ENCODE measurements at places on chromosomes 5 and 9.

DNA sequence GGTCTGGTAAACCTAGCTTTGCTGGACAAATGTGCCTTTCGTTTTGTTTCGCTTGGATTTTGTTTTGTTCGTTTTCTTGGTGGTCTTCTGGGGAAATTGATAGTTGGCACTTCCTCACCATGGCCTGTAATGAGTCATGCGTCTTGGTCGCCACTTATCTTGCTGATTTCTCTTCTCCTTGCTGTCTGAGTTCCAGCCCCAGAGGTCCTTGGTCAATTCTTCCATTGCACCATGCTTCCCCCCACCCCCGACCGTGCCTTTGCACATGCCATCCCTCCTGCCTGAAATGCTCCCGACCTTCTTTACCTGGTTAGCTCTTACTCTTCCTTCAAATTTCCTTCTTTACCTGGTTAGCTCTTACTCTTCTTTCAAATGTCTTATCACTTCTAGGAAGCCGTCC lies 168.7 kb upstream of the MSX2 start:
- no peak for DNase-seq

DNA sequence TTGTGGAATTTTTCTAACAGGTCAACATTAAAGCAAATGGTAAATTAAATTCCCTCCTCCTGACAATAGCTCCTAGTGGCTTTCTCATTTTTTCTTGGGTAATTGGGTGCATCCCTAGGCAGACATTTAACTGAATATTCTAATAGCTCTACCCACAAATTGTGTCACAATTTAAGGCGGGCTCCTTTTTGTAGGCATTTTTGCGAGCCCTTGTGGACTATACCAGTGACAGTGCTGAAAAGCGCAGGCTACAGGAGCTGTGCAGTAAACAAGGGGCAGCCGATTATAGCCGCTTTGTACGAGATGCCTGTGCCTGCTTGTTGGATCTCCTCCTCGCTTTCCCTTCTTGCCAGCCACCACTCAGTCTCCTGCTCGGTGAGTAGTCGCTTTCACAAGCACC lies 20.0 kb downstream of the MTRR start:
- no peak for DNase-seq

- no peak for DNase-seq
Measured at GRCh38 chr5:105581988-105582690, 2019.5 kb upstream of the NUDT12 start.

DNA sequence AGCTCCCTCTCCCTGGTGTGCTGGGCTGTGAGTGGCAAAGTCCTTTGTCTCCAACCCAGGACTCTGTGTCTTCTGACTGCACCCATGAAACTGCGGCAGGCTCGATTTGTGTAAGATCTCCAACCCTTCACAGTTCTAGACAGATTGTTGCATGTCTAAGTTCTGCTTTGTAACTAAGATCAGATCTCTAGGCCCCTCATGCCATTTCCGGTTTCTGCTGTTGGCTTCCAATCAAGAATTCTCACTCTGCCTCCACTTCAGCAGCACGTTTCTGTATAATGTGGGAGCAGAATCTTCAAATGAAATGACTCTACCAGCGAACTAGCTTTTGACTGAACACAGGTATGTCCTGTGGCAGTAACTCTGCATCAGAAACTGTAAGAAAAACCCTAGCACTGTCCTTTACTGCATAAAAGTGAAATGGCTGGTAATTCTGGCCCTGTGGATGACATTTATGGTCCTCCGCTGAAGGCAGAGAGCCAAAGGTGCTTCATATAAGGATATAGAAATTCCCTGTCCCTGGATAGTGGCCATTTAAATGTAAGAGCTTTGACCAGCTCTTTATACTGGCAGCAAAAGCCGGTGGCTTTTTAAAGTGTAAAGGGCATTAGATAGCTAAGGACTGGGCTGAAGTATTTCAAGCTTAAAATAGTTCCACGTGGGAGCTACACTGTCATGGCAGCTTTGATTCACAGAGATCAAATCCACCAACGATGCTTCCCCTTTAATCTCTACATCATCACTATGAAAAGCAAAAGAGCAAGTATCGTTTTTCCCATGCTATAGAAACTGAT lies 319.0 kb upstream of the CDH6 start:
- DNase-seq = no peak

- DNase-seq = no peak
Measured at GRCh38 chr9:2262386-2263071, 247.4 kb downstream of the SMARCA2 start.

DNA sequence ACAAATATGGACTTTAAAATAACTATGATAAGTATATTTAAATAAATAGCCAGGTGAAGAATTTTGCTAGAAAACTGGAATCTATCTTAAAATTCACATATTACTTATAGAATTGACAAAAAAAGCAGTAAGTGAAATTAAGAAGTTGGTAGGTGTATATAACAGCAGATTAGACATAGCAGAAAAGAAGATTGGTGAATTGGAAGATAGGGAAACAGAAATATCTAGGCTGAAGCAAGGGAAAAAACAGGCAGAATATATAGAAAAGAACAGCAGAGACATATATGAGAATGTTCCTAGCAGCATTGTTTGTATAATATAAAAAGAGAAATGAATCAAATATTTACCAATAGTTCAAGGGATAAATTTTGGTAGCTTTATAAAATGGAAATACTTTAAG lies 294.9 kb downstream of the TMEM232 start:
- no peak for DNase-seq

DNA sequence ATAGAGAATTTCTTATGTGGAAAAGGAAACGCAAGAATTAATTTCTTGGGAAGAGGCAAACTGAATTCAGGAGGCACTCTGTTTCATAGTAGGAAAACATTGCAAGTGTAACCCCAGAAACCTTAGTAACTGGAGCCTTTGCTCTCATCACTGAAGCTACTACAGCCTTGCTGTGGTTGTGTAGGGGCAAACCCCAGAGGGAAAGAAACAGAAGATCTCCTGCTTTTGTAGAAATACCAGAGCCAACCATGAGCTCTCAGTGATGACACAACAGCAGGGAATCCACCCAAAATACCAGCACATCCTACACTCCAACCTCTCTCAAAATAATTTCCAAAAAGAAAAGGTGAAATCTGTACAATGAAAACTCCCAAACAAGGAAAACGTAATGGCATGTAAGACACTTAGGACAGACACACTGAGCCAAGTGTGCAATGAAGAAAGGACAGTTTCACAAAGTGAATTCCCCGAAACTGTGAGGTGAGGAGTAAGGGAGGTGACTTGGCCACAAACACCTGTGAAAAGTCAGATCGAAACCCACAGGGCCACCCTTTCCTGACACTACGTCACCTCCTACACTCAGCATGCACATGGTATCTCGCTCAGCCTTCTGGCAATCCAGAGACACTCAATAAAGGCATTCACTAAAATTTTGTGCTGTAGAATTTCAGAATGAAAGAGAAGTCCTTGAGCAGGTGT lies 8.5 kb upstream of the ACSL6 start:
- no peak for DNase-seq

DNA sequence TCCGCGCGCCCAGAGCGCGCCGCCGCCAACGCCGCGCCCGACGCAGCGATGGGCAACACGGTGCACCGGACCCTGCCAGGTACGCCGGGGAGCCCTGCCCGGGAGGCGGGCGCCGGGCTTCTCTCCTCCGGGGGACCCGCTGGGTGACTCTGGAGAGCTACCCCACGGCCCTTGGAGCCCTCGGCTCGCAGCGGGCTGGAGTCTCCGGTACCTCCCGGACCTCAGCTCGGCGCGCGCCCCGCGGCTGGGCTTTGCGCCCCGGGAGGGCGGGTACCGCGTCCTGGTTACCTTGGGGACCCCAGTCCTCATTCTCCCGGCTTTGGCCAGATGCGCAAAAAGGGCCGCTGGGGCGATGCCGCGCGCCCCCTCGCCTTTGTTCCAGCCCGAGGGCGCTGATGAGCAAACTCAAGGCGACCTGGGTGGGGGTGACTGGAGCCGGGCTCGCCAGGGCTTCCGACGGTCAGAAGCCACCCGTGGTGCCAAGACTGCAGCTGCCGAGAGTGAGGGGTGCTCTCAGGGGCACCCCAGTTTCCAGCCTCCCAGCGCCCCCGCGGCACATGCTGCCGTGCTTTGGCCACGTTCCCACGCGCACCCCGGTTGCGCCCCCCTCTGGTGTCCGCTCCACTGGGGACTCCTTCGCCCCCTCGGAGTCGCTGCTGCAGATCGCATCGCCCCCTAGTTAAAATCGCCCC lies 442 bp downstream of the NEURL1B start:
- DNase-seq = no peak

DNA sequence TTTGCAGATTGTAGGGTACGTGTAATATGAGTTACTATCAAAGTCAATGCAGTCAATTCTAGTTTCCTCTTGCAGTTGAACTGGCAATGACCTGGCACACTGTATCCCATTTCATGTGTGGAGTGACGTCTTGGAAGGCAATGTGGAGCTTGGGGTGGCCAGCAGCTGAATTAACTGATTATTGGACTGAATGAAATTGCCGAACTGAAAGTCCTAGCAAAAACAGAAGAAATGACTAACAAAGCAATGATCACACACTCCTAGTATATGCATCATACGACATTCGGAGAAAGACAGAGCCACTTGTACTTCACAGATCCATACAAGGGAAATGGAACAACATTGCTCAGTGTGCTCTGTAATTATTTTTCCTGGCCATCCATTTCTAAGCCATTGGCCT lies 259.1 kb upstream of the DAPK1 start:
- no peak for DNase-seq
